GM13977 (cell line): ENCODE measurements at places on chromosomes 5 and 9.
A peak's percentile ranks its signal among the peaks of the same experiment; 100 is the strongest.

DNA sequence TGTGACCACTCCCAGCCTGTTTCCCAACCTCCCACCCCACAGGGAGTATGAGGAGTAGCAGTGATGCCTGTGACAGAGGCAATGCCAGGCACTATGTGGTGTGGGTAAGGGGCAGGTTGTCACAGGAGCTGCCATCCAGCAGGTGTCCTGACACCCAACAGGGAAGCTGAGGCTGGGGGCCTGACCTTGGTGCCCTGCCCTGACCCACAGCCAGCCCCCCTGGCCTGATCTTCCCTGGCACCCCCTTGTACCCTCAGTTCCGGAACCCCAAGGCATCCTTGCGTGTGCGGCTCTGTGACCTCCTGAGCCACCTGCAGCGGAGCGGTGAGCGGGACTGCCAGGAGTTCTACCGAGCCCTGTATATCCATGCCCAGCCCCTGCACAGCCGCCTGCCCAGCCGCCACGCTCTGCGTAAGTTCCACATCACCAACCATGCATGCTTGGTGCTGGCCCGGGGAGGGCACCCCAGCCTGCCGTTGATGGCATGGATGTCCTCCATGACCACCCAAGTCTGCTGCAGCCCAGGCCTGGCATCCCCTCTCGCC is 14.4 kb downstream of the CARD19 start:
- DNase-seq, result no peak

- DNase-seq, result no peak
Measured at GRCh38 chr5:122195802-122196394, 66.6 kb downstream of the ZNF474 start.

DNA sequence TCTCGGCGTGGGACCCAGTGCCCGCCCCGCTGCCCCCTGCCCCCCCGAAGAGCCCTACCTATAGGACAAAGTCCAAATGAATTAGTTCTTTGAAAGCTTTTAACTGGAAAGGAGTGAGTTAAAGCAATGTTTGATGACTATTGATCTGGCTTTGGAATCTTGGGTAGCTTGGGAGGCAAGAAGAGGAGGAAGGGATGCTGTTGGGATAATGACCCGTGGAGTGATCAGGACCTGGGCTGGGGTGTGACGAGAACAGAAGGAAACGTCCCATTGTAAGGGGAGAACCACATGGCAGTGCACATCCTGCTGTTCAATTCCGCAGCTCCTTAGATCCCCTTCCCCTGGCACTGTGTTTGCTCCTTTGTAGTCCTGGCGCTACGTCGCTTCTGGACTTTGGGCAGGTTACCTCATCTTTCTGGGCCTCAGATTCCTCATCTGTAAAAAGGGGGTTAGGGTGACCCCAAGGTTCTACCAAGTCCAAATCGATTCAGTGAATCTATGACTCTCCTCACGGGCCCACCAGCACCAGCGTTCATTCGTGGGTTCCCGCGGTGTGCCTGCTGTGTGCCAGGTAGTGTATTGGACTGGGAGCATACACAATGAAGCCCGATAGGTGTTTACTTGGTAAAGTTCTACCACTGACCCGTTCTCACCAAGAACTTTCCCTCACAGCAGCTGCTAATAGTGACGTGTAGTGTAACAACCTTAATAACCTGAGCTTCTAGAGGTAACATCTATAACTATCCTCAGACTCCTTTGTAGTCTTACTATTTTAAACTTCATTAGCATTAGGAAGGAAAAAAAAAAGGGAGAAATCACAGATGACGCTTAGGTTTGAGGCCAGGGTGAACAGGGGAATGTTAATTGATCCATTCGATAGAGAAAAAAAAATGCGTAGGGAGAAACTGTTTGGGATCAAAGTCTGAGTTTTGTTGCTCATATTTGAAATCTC is 1.1 kb upstream of the NADK2 start:
- DNase-seq, result peak; percentile 12

DNA sequence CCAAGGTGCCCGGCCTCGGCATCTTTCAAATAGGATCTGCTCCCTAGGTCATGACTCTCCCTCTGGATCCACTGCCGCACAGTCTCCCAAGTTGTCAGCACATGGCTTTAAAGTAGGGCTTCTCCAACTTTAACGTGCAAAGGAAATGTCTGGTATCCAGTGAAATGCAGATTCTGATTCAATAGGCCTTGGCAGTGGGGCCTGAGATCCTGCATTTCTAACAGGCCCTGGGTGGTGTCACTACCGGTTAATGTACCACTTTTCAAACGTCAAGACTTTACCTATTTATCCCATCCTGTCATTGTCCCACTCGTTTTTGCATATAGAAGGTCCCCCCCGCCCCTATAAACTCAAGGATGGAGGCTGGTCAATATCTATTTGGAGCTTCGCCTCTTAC is 137.6 kb upstream of the ZNF618 start:
- DNase-seq, result no peak

DNA sequence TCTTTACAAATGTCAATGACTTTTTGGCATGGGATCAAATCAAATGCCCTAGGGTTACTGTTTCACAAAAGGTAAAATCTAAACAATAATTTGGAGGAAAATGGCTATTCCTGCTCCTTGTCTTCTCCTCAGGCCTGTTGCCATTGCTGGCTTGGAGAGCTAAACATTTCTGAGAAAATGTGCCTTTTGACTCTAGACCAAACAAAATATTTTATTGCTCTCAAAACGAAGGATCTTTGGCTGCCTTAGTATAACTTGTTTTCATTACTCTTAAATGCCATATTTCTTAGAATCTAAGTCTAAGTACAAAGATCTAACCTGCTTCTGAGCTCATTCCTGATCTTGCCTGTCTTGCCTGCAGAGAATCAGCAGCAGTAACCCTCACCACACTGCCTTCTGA is 116.6 kb downstream of the MUSK start:
- DNase-seq, result no peak

GRCh38 chr5:21807953-21808352 is 1045.2 kb downstream of the CDH12 start:
- no peak for DNase-seq

- DNase-seq, result no peak
Measured at GRCh38 chr9:138023394-138024124, 146.0 kb downstream of the CACNA1B start.

DNA sequence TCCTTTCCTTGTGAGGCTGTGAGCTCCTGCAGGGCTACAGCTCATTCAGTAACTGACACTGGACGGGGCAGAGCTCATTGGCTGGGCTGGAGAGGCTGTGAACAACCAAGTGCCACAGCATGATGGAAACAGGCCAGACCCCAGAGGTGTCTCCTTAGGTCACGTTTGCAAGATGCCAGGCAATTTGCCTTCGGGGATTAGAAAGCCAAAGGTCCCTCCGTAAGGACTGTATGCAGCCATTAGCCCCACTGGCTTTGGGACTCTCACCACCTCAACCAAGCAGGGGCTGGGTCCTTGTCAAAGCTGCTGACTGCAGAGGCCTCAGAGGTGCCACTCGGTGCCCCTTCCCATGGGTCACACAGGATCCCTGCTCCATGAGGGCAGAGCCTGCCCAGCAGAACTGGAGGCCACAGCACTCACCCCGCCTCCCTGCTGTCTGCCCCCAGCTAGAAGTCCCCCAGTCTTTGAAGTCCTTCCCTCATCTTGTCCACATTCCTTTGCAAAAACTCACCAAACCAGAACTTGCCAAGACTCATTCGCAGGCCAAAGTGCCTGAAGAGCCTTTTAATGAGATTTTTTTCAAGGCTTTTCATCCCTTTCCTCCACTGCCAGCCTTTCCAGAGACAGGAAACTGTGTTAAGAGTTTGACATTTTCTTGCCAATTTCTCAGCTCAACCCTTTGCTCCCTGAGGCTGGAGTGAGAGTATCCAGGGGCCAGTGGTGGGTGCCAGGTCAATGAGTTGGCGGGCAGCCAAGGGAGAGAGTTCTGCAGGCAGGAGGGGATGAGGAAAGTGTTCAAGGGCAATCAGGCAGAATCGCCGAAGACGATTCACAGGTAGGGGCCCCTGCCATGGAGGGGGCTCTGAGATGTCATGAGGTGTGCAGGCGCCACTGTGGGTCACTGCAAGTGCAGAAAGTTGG is 39.7 kb upstream of the SLC25A51 start:
- no peak for DNase-seq

GRCh38 chr9:127049044-127049443 is 73.4 kb downstream of the ANGPTL2 start:
- peak; percentile 11 for DNase-seq
